Stomach (tissue), 19 donors: ENCODE measurements at places on chromosomes 1 and 21.

GRCh38 chr1:1926886-1927660 is 8.0 kb upstream of the TMEM52 start:
- peak; percentile 1 for DNase-seq

- DNase-seq, result no peak
Measured at GRCh38 chr1:118961156-118961555, 27.0 kb downstream of the TBX15 start.

DNA sequence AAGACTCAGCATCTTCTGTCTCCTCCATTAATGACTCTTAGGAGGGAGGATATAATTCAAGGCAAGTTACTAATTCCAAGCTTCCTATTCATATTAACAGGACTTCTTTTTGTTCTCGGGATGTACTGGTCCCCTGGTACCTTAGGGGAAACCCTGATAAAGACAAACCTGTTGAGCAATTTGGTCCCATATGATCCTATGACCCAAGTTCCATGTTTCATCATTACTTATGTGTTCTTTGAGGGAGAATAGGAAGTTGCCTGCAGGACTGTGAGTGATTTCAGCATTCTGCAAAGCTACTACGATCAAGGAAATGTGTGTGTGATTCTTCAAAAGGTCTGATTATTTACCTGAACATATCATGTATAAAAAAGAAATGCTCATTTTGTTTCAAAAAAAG is 5.8 kb upstream of the FMO3 start:
- DNase-seq, result no peak

DNA sequence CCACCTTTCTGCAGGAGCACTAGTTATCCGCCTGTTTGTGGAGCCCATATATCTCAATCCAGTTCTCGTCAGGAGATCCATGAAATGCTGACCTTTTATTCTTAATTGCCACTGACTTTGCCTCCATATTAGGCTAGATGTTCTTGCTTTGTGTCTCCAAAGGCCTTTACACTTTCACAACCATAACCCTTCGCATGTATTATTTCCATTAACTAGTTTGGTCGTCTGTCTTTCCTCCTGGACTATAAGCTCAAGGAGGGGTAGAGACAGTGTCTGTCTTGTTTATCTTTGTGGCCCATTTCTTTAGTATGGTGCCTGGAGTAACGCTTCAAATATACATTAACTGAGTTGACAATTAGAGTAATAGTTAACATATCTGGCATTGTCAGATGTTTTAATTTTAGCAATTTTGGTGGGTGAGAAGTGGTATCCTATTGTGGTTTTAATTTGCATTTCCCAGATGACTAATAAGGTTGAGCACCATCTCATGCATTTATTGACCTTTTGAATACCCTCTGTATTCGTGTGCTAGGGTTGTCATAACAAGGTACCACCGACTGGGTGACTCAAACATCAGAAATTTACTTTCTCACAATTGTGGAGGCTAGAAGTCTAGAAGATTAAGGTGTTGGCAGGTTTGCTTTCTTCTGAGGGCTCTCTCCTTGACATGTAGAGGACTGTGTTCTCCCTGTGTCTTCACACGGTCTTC is 21.7 kb upstream of the IL12RB2 start:
- DNase-seq, result no peak
